ENCODE measurements at places on chromosomes 1 and 21. TPM values are rescaled to one million over a fixed set of nuclear protein-coding genes. Genes with fewer than 3 reads are reported as not detected.

DNA sequence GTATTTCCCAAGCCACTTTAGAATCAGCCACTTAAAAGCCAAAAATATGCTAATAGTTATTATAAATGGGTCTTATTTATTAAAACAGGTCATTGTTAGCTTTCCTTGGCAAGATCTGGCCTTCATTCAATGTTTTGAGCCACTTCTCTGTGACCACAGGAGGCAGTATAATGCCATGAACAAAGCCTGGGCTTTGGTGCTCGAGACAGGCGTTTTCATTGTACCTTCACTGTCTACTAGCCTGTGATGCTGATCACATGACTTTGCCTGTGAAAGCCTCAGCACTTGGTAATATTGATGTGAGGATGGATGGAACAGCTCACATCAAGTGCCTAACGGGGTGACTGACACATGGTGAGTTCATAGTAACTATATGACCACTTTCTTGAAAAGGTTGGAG is 217.0 kb downstream of the RWDD3 start:
- no peak overlapping the region for H3K27ac ChIP-seq
- no peaks in the 10 kb centered on the region for H3K27me3 ChIP-seq
- H3K4me3 ChIP-seq = no peak overlapping the region
- H3K36me3 ChIP-seq = no peaks in the 10 kb centered on the region
- DNase-seq = no peak

DNA sequence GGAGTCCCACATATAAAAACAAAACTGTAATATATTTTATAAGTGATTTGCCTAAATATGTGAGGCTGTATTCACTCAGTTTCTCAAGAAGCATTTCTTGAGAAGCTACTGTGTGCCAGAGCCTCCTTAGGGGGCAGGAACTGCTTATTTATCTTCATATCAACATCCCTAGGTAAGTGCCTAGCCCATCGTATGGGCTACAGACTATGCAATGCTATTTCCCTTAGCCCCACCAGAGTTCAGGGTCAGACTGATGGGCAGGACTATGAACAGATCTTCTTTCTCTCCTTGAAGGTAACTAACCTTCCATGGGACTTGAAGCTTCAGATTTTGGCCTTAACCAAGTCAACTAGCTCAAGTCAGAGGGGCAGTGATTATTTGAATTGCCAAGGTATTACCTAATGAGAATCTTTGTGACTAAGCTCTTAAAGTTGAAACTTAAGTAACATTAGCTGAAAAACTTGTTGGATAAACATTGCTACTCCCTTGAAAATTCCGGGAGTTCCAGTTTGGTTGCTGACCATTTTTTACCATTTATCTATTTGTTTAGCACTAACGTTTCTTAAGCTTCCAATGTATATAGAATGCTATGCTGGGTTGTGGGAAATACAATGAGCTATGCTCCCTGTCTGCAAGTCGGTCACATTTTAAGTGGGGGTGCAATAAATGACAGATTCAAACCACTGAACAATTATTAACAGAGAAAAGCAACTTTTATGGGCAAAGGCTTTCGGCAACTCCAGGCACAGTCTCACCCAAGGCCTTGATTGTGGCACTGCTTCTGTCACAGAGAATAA is 85.2 kb downstream of the GPR88 start:
- no peaks in the 10 kb centered on the region for H3K36me3 ChIP-seq

Gene CLEC20A
- total RNA-seq = not detected

- no peak for DNase-seq
- no peak overlapping the region for H3K27ac ChIP-seq
- H3K27me3 ChIP-seq = no peaks in the 10 kb centered on the region
- no peaks in the 10 kb centered on the region for H3K4me1 ChIP-seq
Observed at GRCh38 chr1:104987210-104987609, 1237.5 kb downstream of the AMY1C start.

Gene MEF2D
- 67.0 TPM for total RNA-seq

GRCh38 chr1:57874418-57874877 is 450.6 kb upstream of the DAB1 start:
- H3K4me3 ChIP-seq = no peak overlapping the region
- no peaks in the 10 kb centered on the region for H3K27me3 ChIP-seq
- H3K27ac ChIP-seq = no peak overlapping the region
- DNase-seq = no peak
- H3K36me3 ChIP-seq = no peaks in the 10 kb centered on the region

DNA sequence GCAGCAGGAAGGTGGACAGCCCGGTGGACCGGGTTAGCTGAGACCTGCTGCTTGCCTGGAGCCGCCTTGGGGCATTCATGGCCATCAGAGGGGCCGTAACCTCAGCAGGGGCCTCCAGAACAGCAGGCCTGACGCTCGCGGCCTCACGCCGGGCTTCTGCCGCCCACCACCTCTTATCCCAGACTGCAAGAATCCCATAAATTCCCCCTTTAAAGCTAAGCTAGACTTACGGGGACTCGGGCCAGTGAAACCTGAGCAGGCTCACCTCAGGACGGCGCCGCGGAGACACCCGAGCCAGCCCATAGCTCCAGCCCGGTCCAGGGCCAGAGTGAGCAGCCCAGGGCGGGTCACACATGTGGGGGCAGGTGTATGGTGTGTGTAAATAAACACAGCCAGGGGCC is 132.3 kb downstream of the GLIS1 start:
- H3K4me1 ChIP-seq = no peaks in the 10 kb centered on the region
- H3K27ac ChIP-seq = no peak overlapping the region
- H3K27me3 ChIP-seq = no peaks in the 10 kb centered on the region
- no peaks in the 10 kb centered on the region for H3K36me3 ChIP-seq
- DNase-seq = peak; percentile 29

Measured in suprapubic skin (tissue), 4 donors.